Dermis lymphatic vessel endothelial cell (primary cell): ENCODE measurements at places on chromosomes 12 and 14. TPM values are rescaled to one million over a fixed set of nuclear protein-coding genes. Genes with fewer than 3 reads are reported as not detected.

Gene PARP2
- 3.9 and 4.3 TPM in 2 replicates for total RNA-seq

Gene FAM186B
- 0.11 and 0.26 TPM in 2 replicates for total RNA-seq

Gene SPTSSA
- 20.5 and 24.9 TPM in 2 replicates for total RNA-seq

Gene ZNF891
- total RNA-seq = 0.54 and 0.86 TPM in 2 replicates

Gene SDS
- total RNA-seq = 0.11 TPM in 1 of 2 replicates, not detected in the other

Gene OR6C4
- total RNA-seq = not detected in 2 replicates

Gene PRH1
- total RNA-seq = 7.6 and 10.3 TPM in 2 replicates

Gene NFKBIA
- total RNA-seq = 130 and 196 TPM in 2 replicates

Gene CFAP251
- total RNA-seq = 1.1 and 1.4 TPM in 2 replicates

Gene AQP6
- total RNA-seq = not detected in 2 replicates

Gene STAC3
- total RNA-seq = 0.11 and 0.34 TPM in 2 replicates

Gene FOXG1
- not detected in 2 replicates for total RNA-seq

Gene TAS2R13
- total RNA-seq = 0.54 and 1.0 TPM in 2 replicates

Gene AQP2
- total RNA-seq = not detected in 2 replicates

Gene NFE2
- total RNA-seq = not detected in 2 replicates

Gene OASL
- total RNA-seq = under 0.01 and 0.11 TPM in 2 replicates

Gene C3AR1
- 0.11 and 0.17 TPM in 2 replicates for total RNA-seq

Gene IL26
- not detected in 2 replicates for total RNA-seq

Gene KRT71
- not detected in 2 replicates for total RNA-seq

Gene PTGDR
- total RNA-seq = under 0.01 TPM in 1 of 2 replicates, not detected in the other

Gene KLHDC1
- 2.6 and 3.6 TPM in 2 replicates for total RNA-seq

Gene SNRNP35
- 11.3 and 13.4 TPM in 2 replicates for total RNA-seq

Gene DCAF5
- total RNA-seq = 12.7 and 13.1 TPM in 2 replicates

Gene PDZRN4
- not detected in 2 replicates for total RNA-seq

Gene ARHGEF40
- total RNA-seq = 7.4 and 11.6 TPM in 2 replicates

Gene TAS2R9
- 0.09 and 0.11 TPM in 2 replicates for total RNA-seq

Gene KRT85
- not detected in 2 replicates for total RNA-seq

Gene BDKRB1
- not detected in 2 replicates for total RNA-seq

Gene OTOGL
- 0.22 and 0.43 TPM in 2 replicates for total RNA-seq

Gene B4GALNT3
- 0.11 TPM in 1 of 2 replicates, not detected in the other for total RNA-seq

Gene CCDC88C
- total RNA-seq = 11.3 and 11.5 TPM in 2 replicates

Gene IL23A
- 0.11 TPM in 1 of 2 replicates, not detected in the other for total RNA-seq

Gene DYNLL1
- 298 and 344 TPM in 2 replicates for total RNA-seq

Gene FGD4
- 7.2 and 7.7 TPM in 2 replicates for total RNA-seq

Gene PYM1
- 26.8 and 30.8 TPM in 2 replicates for total RNA-seq

Gene KCNH3
- 0.09 TPM in 1 of 2 replicates, not detected in the other for total RNA-seq

Gene SLC38A4
- total RNA-seq = 5.1 and 5.7 TPM in 2 replicates

Gene HOXC6
- total RNA-seq = under 0.01 TPM in 1 of 2 replicates, not detected in the other

Gene NUAK1
- total RNA-seq = 26.1 and 72.8 TPM in 2 replicates

Gene NR4A1
- total RNA-seq = 0.86 and 6.2 TPM in 2 replicates

Gene ABCC9
- under 0.01 and 0.11 TPM in 2 replicates for total RNA-seq

Gene ASPG
- total RNA-seq = not detected in 2 replicates

Gene PPP1R36
- total RNA-seq = 0.54 and 0.60 TPM in 2 replicates

Gene KRT74
- total RNA-seq = not detected in 2 replicates

Gene RHEBL1
- 0.76 and 1.2 TPM in 2 replicates for total RNA-seq

Gene CLEC2B
- total RNA-seq = 45.6 and 83.1 TPM in 2 replicates

Gene DDN
- total RNA-seq = 0.09 and 0.11 TPM in 2 replicates

Gene DNAI7
- total RNA-seq = under 0.01 and 0.11 TPM in 2 replicates

Gene OR6C1
- total RNA-seq = not detected in 2 replicates

Gene WSCD2
- total RNA-seq = not detected in 2 replicates

Gene SLC25A47
- not detected in 2 replicates for total RNA-seq
